NCI-H2081 treated with DMSO at 0.1 percent for 48 hours (cell line): ENCODE measurements at places on chromosomes 5 and 9.

DNA sequence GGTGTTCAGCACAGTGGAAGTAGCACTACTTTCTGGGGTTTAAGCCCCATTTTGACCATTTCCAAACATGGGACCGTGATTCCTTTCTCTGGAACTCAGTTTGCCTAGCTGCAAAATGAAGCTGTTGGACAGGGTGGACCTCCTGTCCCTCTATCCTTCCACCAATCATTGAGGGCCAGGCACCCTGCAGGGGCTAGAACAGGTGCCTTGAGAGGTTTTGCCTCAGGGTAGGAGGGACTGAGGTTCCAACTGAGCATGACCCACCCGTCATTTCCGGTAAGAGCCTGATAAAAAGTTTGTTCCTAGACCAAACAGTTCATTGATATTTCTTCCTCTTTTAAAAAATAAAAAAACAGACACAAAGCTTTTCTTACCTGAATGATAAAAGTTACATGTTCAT lies 116.5 kb downstream of the MVB12B start:
- DNase-seq: no peak

GRCh38 chr5:38739011-38739704 lies 106.7 kb upstream of the OSMR start:
- DNase-seq: no peak

DNA sequence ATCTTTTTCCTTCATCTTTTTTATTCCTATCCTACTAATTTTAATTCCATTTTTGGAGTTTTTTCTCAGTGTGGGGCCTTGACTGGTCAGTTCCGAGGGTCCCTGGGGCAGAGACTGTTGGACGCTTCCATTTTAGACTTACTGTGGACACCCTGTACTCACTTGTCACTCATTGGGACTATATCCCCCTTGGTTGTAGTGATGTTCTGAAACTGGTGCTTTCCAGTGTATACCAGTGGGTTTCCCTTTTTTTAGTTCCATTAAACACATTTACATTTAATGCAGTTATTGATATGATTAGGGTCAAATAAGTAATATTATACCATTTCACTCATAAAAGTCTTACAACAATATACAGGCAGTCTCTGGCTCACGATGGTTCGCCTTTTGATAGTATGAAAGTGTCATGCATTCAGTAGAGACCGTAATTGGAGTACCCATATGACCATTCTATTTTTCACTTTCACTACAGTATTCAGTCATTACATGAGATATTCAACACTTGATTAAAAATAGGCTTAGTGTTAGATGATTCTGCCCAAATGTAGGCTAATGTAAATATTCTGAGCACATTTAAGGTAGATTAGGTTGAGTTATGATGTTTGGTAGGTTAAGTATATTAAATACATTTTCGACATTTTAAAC lies 46.0 kb downstream of the CNOT6 start:
- no peak for DNase-seq

DNA sequence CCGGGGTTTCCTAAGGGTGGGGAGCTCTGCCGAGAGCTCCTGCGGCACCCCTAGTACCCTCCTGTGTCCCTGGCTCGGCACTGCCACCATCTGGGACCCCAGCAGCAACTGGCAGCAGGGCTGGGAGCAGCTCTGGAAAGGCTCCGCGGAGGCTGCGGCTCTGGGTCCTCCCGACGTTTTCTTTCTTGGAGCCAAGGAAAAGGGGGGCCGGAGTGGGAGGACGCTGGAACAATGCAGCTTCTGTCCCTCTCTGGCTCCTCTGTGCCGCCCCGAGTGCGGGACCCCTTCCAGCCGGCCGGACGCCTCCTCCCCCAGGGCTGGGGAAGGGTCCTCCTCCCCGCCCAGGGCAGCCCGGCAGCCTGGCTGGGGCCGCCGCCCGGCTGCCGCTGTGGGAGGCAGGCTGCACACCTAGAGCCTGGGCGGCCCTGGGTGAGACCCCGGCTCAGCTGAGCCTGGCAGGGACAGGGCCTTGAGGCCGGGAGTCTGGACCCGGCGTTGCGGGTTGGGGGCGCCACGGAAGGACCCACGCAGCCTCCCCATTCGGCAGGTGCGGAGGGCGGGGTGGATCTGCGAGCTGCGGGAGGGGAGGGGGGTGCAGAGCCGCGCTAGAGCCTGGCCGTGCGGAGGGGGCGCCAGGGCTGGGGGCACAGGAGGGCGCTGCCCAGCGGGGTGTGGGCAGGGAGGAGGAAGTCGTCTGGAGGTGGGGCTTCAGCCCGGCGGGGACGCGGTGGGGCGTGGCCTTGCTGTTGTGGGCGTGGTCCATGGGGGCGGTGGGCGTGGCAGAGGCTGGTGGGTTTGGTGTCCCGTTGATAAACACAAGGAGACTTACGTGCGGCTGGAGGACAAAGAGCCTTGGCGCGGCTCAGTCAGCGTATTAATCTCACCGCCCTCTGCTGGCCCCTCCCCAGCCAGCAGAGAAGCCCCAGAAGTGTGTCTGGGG lies 15.1 kb downstream of the GPSM1 start:
- no peak for DNase-seq

GRCh38 chr9:109536859-109537258 lies 38.8 kb upstream of the PTPN3 start:
- no peak for DNase-seq
